CD14-positive monocyte (primary cell): ENCODE measurements at places on chromosomes 2 and 18. TPM values are rescaled to one million over a fixed set of nuclear protein-coding genes. Genes with fewer than 3 reads are reported as not detected.

Gene MGAT4A
- polyA plus RNA-seq: 35.9 TPM

DNA sequence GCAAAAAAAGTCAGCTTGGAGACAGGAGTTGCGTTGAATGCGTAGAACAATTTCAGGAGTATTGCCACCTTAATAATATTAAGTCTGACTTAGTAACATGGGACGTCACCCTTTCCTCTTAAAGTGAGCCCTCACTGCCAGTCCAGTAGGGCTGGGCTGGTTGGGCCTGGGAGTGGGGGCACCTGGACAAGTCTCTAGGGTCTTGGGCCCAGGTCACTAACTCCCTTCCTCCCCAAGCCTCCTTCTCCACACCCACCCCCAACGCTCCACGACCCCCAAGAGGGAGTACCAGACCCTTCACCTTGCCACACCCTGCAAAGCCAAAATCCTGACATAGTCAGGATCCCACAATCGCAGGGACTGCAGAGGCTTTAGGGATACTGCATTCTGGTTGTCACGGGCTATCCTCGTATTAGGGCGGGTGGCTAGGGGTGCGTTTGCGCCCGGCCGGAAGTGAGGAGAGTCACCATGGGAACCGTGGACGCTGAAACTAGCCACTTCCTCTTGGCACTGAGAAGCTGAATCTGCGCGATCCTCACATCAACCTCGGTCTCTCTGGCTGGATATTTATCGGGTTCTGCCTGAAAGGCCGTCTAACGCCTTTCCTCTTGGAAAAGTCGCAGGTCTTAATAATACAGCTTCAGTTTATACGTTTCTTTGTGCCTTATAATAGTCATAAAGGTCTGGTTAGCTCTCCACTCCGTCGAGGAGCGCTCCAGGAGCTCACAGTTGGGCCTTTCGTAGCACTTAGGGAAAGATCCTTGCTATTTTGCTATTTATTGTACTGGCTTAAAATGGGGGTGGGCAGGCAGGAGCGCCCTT is 10.3 kb upstream of the CXXC1 start:
- peak; percentile 90 for DNase-seq

Gene CARF
- polyA plus RNA-seq: 2.8 TPM

DNA sequence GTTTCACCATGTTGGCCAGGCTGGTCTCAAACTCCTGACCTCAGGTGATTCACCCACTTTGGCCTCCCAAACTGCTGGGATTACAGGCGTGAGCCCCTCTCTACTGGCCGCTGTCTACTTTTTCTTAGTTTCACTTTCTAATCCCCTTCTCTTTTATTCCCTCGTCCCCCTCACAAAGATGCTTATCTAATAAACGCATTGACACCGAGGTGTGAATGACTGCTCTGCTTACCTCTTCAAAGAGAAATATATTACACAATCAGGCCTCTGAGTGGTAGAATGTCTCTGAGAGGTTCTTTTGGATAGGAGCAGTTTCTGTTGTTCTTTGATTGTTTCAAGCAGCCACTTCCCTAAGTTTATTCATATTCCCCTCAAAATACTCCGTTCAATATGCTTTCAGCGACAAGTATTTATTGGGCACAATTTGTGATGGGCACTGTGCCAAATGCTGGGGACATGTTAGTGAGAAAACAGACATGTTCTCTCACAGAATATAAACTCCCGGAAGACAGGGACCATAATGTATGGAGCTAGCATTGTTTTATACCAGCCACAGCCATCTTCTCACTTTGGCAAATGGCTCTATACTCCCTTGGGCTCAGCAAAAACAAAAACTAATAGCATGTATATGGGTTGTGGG is 34.7 kb upstream of the RAPH1 start:
- DNase-seq: no peak
